ENCODE measurements at places on chromosomes 3 and 15.

- no peak for DNase-seq
Observed at GRCh38 chr3:55226696-55227095, 260.4 kb downstream of the WNT5A start.

DNA sequence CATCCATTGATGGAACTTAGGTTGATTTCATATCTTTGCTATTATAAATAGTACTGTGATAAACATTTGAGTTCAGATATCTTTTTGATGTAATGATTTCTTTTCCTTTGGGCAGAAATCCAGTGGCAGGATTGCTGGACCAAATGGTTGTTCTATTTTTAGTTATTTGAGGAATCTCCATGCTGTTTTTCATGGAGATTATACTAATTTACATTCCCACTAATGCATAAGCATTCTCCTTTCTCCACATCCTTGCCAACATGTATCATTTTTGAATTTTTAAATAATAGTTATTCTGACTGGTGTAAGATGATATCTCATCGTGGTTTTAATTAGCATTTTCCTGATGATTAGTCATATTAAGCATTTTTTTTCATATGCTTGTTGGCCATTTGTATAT is 144.0 kb upstream of the SUCLG2 start:
- no peak for DNase-seq

DNA sequence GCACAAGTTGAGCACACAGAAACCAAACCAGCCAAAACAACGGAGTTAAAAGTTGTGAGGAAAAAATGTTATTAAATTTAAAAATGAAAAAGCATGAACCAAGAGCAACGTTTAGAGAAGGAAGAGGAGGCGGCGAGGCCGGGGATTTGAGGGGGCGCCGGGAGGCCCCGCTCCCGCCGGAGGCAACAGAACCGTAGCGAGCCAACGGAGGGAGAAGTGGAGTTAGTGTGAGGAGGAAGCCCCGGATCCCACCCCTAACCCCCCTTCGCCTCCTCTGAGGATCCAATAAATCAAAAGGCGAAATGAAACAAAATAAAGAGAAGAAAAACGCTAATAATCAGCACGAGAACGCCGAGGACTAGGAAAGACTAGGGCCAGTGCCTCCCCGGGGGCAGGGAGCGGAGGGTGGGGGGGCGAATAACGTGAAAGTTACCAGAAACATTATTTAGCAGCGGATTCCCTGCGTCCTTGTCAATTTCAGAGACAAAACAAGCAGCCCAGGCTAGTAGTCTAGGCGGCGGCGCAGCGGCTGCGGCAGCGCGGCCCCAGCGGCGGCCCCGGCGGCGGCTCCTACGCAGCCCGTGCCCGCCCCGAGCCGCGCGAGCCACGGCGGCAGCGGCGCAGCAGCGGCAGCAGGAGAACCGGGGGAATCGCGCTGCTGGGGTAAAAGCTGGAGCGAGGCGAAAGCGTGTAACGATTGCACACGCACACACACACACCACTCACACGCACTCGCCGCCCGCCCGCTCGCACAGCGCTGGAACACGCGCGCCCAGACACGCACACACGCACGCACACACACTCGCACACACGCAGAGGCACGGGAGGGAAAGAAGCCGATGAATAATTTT is 1.7 kb downstream of the MEIS2 start:
- DNase-seq: no peak

- DNase-seq: no peak
Observed at GRCh38 chr3:196969134-196969659, 564 bp upstream of the PIGZ start.

DNA sequence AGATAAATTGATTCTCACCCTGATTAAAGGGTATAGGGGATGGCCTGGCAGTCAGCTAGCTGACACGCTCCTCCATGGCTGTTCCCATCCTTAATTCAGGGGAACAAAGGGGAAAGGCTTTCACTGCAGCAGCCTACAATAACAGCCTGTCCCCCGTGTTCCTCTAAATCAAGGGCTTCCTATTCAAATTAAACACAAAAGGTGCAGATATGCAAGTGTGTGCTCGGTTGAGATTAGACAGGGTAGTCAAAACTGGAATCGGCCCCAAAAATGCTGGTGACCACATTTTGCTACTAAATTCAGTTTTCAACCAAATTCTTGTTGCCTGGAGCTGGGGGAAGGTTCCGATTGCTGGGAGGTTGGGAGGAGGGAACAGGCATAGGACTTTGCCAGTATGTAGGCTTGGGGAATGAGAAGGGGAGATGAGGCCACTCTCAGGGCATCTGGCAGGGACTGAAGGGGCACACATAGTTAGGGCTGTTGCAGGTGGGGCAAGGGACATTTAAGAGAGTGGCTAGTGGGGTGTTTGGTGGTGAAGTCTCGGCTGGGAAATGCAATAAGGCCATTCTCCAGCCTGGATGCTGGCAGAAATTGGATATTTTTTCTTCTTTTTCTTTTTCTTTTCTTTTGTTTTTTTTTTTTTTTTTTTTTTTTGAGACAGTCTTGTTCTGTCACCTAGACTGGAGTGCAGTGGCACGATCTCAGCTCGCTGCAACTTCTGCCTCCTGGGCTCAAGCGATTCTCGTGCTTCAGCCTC is 32.9 kb upstream of the CTSH start:
- DNase-seq: no peak

DNA sequence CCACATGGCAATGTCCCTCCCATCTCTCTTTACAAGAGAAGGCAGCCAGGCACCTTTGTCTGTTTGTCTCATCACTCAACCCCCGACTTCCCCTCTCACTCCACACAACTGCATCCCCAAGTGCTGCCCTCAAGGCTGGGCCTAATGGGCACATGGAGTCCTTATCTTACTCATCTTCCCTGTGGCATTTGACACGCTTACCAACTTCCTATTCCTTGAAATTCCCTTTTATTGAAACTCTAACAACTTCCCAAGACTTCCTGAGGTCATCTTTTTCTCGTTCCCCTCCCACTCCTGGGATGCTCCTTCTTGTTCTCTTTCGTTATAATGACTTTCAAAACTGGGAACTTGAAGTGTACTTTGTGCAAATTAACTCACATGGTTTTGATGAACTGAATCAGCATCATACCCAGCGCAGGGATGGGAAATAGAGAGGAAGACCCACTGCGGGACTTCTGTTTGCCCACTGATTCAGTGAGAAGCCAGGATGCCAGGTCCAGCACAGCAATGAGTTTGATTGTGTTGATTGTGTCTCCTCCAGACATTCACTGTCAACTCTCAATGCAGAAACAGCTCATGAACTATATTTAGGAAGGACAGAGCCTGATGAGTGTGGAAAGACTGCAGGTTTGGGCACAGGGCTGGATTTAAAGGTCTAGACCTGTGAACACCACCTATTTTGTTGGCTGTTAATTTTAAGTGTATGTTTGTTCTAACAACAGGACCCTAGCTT is 104.7 kb upstream of the TNIK start:
- DNase-seq: no peak

- no peak for DNase-seq
Observed at GRCh38 chr3:58104151-58104550, 95.9 kb downstream of the FLNB start.

DNA sequence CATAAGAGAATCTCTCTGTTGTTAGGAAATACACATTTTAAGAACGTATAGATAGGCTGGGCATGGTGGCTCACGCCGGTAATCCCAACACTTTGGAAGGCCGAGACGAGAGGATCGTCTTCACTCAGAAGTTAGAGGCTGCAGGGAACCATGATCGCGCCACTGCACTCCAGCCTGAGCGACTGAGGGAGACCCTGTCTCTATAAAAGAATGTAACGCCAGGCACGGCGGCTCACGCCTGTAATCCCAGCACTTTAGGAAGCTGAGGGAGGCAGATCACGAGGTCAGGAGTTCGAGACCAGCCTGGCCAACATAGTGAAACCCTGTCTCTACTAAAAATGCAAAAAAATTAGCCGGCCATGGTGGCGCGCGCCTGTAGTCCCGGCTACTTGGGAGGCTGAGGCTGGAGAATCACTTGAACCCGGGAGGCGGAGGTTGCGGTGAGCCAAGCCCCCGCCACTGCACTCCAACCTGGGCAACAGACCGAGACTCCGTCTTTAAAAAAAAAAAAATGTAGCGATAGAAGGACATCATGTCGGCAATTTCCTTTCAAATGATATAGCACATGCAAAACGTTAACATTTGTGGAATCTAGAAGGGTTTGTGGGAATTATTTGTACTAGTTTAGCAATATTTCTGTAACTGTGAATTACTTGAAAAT is 730 bp upstream of the RPL14 start:
- DNase-seq: no peak

DNA sequence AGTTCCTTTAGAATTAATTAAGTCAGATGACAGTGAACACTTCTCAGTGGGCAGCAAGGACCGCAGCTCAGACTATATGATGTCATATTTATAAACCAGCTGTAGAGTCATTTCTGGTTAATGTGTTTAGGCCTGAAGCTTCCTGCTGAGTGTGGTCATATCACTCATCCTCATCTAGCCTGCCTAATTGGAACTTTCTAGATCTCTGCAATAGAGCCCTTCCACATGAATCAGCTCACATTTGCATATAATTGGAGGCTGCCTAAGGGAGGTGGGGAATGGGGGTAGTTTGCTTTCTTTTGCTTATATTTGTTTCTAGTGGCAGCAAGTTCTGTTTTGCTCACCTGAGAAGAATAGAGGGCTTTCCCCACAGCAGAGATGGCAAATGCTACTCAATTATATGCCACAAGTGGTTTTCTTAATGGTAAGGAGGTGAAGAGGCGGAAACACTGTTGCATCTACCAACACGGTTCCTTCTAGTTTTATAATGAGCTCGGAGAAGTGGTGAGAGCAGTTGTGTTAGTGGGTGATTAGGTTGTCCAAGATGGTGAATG is 148.1 kb downstream of the KLHL25 start:
- DNase-seq: no peak

DNA sequence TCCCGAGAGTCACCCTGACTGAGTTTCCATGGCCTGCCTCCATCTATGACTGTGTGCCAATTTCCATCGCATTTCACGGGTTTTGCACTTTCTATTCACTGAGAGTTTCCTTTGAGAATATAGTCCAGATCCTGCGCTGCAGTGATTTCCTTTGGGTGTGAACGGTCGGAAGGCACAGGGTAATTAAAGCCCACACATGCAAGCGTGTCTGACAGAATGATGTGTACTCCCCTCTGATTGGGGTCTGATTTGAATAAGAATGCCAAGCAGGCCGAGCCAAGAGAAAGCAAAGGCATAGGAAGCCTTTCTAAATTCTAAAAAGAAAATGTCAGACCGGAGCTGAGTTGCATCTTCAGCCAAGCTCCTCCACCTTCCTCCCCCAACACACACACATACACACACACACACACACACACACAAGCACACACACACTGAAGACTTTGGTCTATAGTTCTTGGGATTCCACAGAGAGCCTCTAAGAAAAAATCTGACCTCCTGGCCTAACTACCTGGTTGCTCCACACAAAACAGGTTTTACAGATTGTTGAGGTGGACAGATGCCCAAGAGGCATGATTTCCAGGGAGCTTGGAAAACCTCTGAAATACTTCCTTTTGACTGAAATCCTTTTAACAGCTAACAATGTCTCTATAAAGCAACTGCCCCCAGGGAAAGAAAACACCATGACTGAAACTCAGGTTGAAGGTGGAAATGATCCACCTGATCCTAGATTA is 59.7 kb upstream of the LRRN1 start:
- DNase-seq: no peak

GRCh38 chr3:84100861-84101260 is 857.9 kb upstream of the CADM2 start:
- no peak for DNase-seq

- no peak for DNase-seq
Observed at GRCh38 chr3:183478501-183478900, 50.1 kb upstream of the MCF2L2 start.

- no peak for DNase-seq
Observed at GRCh38 chr3:94098452-94098851, 35.6 kb downstream of the NSUN3 start.

GRCh38 chr3:13352621-13353131 is 67.4 kb downstream of the NUP210 start:
- DNase-seq: no peak

- no peak for DNase-seq
Observed at GRCh38 chr3:107542665-107543064, 19.9 kb downstream of the BBX start.

DNA sequence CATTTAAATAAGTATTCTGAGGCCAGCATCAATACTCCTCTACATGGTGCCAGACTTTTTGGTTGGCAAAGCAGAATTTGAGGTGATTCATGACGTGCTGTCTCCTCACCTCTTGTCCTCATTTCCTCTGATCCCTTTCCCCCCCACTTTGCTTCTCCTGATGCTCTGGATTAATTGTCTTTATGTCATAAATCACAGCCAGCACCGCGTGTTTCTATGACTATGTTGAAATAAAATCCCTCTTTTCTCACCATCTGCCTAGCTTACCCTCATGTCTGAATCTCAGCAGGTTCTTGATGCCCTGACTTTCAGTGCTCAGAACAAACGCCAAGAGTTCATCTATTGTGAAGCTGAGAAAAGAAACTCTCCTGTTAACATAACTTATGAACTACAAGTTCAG is 19.7 kb upstream of the PTPRG start:
- no peak for DNase-seq

DNA sequence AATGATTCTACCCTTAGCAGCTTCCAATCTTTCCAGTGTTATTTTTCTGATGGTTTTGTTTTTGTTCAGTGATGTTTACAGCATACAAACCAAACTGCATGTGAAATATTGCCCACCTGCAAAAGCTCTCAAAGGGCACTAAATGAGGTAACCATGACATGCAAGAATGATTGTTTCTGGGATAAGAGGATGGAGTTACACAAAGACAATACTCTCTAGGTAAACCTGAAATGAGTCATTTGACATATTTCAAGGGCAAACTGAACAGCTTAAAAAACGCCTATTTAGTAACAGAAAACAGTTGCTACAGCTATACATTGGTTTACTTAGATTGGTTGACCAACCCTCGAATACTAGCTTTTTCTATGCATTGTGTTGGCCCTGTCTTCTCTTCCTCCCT is 481.7 kb downstream of the ZPLD1 start:
- DNase-seq: no peak

DNA sequence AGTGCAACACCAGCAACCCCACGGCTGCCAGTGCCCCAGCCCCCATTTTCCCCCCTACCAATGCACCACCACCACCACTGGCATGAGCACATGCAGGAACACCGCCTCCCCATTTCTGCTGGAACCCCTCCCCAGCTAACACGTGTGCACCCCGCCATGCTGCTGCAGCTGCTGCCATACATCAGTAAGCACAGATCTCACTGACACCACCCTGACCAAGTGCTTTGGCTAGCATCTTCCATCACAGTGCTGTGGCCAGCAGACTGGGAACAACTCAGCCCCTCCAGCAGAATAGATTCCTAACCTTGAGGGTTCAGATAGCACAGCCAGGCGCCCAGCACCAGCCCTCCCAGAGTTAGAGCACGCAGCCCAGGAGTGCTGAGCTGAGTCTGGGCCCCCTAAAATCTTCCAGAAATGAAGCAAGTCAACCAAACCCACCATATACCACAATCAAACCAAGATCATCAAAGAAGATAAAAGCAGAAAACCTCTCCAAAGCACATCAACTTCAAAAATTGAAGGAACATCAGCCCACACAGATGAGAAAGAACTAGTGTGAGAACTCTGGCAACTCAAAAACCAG is 81.2 kb upstream of the CDV3 start:
- DNase-seq: no peak

DNA sequence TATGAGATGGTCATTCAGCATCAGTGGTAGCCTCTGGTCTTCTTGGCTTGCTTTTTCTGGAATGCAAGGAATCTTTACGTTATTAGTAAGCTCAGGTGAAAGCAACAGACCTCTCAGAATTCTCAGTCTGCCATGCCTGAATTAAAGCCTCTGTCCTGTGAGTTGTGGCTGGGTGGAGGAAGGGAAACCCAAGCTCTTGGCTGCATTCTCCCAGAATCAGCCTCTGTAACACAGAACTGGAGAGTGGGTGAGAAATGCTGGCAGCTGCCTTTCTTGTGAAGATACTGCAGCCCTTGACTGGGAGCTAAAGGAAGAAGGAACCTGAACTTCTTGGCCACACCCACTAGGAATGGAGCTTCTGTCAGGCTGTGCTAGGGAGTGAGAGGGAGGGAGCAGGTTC is 505.8 kb downstream of the EPHA3 start:
- DNase-seq: no peak

Measured in activated CD4-positive, alpha-beta T cell treated with anti-CD3 and anti-CD28 coated beads for 1 hour (primary cell).